Aorta (tissue), 5 donors: ENCODE measurements at places on chromosomes 6 and 20. TPM values are rescaled to one million over a fixed set of nuclear protein-coding genes. Genes with fewer than 3 reads are reported as not detected.

DNA sequence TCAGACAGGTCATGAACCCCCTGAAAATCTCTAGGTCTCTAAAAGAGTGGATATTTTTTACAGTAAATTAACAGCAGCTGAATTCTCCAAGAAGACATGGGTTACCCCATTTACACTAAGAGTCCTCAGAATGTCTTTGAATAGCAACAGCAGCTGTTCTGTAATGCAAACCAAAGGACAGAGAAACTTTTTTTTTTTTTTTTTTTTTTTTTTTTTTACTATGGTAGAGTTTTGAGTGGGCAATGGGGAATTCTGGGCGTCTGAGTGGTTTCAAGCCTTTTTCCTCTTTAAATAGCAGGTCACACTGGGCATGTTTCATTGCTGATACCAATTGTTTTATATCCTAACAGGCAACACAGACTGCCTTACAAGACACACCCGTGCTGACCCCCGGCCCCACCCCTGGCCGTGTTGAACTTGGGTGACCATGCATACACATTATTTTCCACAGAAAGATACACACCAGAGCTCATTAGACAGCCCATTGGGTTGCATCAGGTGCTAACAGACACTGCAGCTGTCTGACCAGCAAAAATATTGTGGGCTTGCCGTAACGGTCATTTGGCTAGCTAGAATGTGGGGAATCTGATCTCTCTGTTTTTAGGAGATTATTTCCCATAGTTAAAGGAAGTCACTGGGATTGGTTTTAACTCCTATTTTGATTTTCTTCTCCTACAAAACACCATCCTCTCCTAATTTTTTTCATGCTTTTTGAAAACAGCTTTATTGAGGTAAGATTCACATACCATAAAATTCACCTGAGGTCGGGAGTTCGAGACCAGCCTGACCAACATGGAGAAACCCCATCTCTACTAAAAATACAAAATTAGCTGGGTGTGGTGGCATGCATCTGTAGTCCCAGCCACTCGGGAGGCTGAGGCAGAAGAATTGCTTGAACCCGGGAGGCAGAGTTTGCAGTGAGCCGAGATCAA is 26.7 kb upstream of the IRF4 start:
- DNase-seq = peak; percentile 30

DNA sequence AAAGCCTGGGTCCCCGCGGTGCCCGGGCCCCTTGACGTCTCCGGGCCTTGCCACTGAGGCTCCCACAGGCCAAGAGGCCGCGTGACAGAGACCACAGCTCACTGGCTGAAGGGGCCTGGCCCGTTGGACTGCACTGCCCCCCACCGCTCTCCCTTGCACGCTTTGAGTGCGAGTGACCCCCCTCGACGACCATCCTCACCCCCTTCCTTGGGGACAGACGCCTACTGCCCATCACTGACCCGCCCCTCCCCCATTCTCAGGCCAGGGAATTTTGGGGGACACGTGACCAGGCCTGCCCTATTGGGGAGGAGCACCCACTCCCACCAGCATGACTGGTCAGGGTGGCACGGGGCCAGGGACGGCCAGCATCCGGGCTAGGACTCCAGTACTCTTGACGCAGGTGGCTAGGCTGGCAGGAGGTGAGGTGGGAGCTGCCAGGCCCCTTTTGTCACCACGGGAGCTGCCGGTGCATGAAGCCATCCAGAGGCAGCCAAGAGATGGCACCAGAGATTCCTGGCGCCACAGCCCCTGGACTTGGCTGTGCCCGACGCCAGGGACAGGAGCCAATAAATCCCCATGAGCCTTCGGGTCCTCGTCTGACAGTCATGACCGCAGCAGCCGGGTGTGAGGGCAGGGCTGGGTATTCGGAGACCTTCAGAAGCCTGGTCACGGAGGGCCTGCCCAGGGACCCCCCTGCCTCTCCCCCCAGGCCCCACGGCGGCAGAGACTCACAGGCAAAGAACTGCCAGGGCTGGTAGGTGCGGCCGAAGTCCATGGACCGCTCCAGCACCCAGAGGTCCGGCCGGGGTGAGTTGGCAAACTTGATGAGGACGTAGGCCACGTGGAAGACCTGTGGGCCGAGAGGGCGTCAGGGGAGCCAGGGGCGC is 14.5 kb downstream of the LAMA5 start:
- peak; percentile 86 for DNase-seq

- DNase-seq = no peak
Observed at GRCh38 chr20:33372993-33373441, 28.3 kb downstream of the CDK5RAP1 start.

The ERVFRD-1 gene
- not detected for total RNA-seq

The MLN gene
- not detected for total RNA-seq
